ENCODE measurements at places on chromosomes 3 and 15.

- DNase-seq, result peak; percentile 66
These were observed 141.4 kb downstream of the TGFBR2 start for GRCh38 chr3:30747771-30748281.

DNA sequence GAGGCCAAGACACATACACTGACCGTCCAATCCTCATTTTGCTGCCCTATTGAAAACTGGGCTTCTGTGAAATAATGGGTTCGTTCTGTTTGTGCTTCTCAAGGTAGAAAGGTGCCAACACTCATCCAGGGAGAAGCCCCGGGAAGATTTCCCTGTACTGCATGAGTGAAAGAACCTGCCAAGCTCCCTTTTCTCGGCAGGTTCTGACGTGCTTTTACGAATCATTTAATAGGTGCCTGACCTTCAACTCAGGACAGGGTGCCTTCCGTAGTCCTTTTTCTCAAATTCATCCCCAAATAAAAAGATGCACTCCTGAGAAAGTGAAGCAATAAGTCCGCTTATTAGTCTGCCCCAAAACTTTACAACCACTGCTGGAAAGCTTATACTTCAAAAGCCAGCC lies 64.2 kb downstream of the B3GNT5 start:
- no peak for DNase-seq

- DNase-seq, result no peak
These were observed 93.9 kb downstream of the WNT7A start for GRCh38 chr3:13785853-13786436.

GRCh38 chr3:134374105-134374790 lies at the start of gene AMOTL2:
AMOTL2 (minus strand) TSS chr3:134374447; CDS start chr3:134371433, 3,014 bp downstream.
- DNase-seq, result peak; percentile 95

GRCh38 chr3:170355738-170356595 lies 1.5 kb upstream of the SKIL start:
- peak; percentile 65 for DNase-seq

DNA sequence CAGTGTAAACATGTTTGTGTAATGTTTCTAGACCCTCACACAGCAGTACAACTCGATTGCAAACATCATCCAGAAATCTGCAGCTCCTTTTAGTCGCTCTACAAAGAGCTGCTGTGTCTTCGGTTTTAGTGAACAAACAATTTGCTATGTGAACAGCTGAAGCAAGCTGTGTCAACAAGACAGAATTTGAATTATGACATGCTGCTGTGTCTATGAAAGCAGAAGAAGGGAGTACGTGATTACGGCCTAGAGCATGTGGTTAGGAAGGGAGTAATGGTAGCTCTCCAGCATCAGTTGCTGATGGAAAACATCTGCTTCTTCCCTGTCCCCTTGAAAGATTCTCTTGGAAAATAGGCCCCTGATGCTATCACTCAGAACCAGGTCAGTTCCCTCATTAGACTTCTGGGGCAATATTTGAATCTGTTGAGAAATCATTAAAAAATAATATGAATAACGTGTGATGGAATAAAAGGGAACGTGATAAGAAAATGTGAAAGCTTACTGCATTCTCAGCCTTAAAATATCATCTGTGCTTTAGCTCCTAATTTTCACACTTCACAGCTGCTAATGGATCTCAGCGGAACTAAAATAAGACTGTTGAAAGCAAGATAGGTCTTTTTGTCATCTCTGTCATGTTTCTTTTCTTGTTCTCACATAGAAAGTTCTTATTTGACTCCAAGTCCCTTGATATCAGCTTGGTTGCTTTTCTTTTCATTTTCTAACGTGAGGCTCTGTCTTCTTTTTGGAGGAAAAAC lies 891.5 kb downstream of the ROBO2 start:
- no peak for DNase-seq

DNA sequence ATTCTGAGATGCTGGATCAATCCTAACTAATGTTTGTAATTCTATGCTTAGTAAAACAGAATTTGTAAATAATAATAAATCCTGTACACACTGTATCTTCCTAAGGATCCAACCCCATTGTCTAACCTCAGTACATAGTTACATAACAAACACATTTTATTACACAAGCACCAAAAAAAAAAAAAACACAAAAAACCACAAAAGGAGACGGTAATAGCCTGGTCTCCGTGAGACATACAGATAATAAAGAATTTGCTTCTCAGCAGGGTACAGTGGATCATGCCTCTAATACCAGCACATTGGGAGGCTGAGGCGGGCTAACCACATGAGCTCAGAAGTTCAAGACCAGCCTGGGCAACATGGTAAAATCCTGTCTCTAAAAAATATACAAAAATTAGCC lies 558.7 kb downstream of the MAGI1 start:
- no peak for DNase-seq

- no peak for DNase-seq
These were observed 31.7 kb upstream of the XYLB start for GRCh38 chr3:38314764-38315487.

DNA sequence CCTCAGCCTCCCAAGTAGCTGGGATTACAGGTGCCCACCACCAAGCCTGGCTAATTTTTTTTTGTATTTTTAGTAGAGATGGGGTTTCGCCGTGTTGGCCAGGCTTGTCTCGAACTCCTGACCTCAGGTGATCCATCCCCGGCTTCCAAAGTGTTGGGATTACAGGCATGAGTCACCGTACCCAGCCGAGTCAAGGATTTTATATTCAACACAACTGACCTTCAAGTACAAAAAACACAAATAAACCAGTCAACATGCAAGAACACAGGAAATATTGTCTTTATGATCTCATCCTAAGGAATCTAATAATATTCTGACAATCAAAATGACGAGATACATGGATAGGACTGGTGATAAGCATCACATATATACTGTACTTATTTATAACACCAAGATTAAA lies 37.9 kb downstream of the TJP1 start:
- peak; percentile 74 for DNase-seq

GRCh38 chr3:48966876-48967361 lies 23.1 kb upstream of the P4HTM start:
- DNase-seq, result no peak

- DNase-seq, result no peak
These were observed 184.8 kb upstream of the CHL1 start for GRCh38 chr3:11734-12133.

- DNase-seq, result peak; percentile 56
These were observed 120.1 kb upstream of the ARHGEF3 start for GRCh38 chr3:56921573-56922453.

- no peak for DNase-seq
These were observed 99.8 kb downstream of the NSUN3 start for GRCh38 chr3:94162700-94163099.

GRCh38 chr3:12924437-12924836 lies 83.1 kb upstream of the RPL32 start:
- DNase-seq, result no peak

GRCh38 chr3:36937492-36937891 lies 7.4 kb downstream of the TRANK1 start:
- DNase-seq, result no peak

- DNase-seq, result no peak
These were observed 40.6 kb downstream of the SLC9C1 start for GRCh38 chr3:112253301-112253971.

DNA sequence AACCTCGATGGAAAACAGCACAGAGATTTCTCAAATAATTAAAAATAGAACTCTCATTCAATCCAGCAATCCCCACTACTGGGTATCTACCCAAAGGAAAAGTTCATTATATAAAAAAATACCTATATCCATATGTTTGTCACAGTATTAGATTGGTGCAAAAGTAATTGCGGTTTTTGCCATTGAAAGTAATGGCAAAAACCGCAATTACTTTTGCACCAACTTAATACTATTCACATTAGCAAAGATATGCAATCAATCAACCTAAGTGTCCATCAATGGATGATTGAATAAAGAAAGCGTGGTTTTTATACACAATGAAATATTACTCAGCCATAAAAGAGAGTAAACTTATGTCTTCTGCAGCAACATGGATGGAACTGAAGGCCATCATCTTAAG lies 12.2 kb upstream of the CCDC54 start:
- DNase-seq, result no peak

GRCh38 chr15:89007989-89008388 lies 80.3 kb upstream of the ABHD2 start:
- DNase-seq, result no peak

- no peak for DNase-seq
These were observed 406.9 kb upstream of the TBL1XR1 start for GRCh38 chr3:177604181-177604580.

DNA sequence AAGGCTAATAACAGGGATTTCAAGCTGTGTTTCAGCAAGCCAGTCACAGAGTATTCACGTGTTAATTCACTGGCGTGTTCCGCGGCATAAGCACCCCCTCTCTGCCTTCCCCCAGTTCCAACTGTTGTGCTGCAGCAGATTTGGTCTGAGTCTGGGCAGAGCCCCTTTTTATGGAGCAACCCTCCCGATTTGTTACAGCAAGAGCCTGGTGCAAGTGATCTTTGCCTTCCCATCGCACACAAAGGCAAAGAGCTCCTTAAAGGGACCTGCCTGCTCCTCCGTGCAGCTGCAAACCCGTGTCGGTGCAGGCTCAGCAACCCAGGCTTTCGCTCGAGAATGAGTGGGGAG lies 170.5 kb downstream of the KCNAB1 start:
- no peak for DNase-seq

GRCh38 chr15:70494852-70495571 lies 268.3 kb downstream of the UACA start:
- DNase-seq, result peak; percentile 62

DNA sequence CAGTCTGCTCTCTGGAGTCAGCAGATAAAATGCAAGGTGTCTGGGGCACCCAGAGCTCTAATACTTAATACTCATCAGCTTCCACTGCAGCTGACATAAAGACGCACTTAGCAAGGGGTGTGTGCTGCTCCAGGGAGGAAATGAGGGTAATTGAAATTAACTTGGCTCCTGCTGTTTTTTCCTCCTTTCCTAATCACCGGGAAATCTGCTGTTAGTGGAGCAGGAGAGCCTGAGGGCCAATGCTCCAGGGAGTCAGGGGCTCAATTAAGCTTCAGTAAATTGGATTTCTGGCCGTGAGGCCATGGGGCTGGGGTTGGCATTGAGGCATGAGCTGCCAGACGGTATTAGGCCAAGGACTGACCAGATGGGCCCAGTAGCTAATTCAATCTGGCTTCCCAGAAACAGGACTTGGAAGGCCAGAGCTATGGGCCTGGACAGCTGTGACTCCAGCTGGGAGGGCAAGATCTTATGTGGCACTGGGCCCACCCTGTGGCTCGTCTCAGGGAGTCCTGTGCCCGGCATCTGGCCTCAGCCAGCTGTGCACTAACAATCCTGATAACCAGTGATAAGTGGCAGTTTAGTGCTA lies 30.7 kb upstream of the CHRNB4 start:
- DNase-seq, result no peak

DNA sequence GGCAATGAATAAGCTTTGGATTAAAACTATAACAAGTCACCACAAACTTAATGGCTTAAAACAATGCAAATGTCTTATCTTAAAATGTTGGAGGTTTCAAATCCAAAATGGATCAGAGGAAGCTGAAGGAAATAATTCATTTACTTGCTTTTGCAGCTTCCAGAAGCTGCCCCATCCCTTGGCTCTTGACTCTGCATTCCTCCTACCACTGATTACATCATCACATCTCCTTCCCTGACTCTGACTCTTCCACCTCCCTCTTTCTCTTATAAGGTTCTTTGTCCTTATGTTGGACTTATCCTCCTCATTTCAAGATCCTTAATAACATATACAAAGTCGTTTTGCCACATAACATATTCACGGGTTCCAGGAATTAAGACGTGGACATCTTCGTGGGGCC lies 982.8 kb upstream of the ROBO1 start:
- DNase-seq, result no peak

- no peak for DNase-seq
These were observed 235.4 kb downstream of the PLCL2 start for GRCh38 chr3:17120115-17120514.

GRCh38 chr3:137008976-137009375 lies 51.2 kb downstream of the IL20RB start:
- no peak for DNase-seq

GRCh38 chr3:127915115-127915936 lies at the start of gene KBTBD12:
KBTBD12 (plus strand) TSS chr3:127915232; CDS start chr3:127923062, 7,830 bp downstream.
- no peak for DNase-seq

DNA sequence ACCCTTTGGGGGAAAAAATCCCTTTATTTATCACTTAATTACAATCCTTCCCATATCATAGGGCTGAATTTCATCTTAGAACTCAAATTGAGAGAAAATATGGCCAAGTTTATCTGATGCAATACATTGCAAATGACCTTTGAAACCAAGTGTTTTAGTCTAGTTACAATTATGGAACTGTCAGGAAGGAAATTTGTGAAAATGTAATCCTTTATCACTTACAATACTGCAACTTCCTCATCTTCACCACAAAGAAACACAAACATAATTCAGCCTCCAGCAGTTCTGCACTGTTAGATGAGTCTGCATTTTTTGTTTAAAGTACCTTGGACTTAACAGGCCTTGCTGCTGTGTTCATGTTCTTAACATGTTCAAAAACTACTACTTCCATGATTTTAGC lies 4.6 kb downstream of the CCPG1 start:
- DNase-seq, result peak; percentile 11

- no peak for DNase-seq
These were observed 810.9 kb downstream of the NR2F2 start for GRCh38 chr15:97141360-97141759.

GRCh38 chr3:58043933-58044332 lies 35.7 kb downstream of the FLNB start:
- no peak for DNase-seq

DNA sequence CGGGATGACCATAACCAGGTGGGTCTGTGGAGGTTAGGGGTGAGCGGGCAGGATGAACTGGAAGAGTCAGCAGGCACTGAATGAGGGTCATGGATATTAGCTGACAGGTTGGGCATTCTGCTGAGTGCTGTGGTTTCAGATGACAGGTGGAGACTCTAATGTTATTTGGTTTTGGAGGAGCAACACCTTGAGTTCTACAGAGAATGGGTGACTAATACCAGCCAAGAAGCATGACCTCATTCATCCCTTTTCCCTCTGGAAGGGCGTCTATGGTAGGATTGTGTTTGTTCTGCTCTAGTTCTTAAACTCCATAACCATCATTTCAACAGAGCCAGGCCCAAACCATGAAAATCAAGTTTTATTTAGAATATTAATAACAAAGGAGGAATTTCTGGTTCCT lies 550.7 kb upstream of the LMCD1 start:
- no peak for DNase-seq

GRCh38 chr3:143585720-143586456 lies 262.4 kb downstream of the SLC9A9 start:
- peak; percentile 14 for DNase-seq

GRCh38 chr3:148697306-148698189 lies at the start of gene AGTR1:
AGTR1 (plus strand) TSS chr3:148697903; CDS start chr3:148741036, 43,133 bp downstream.
- no peak for DNase-seq

GRCh38 chr3:185859294-185859972 lies 34.6 kb upstream of the IGF2BP2 start:
- no peak for DNase-seq

DNA sequence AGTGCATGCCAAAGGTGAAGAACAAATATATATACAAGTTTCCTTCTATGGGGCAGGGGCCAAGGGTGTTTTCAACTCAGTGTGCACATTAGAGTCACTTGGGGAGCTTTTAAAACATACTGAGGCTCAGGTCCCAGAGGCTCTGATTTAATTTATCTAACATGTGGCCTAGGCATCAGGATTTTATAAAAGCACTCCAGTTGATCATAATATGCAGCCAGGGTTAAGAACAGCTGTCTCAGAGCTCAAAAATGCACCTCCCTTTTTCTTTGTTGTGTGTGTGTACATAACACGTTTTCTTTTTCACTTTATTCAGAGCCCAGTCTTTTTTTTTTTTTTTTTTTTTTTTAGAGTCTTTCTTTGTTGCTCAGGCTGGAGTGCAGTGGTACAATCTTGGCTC lies 57.9 kb upstream of the SETD2 start:
- DNase-seq, result no peak

Measured in lung microvascular endothelial cell (primary cell).